ENCODE measurements at places on chromosomes 16 and 17.
A peak's percentile ranks its signal among the peaks of the same experiment; 100 is the strongest.

DNA sequence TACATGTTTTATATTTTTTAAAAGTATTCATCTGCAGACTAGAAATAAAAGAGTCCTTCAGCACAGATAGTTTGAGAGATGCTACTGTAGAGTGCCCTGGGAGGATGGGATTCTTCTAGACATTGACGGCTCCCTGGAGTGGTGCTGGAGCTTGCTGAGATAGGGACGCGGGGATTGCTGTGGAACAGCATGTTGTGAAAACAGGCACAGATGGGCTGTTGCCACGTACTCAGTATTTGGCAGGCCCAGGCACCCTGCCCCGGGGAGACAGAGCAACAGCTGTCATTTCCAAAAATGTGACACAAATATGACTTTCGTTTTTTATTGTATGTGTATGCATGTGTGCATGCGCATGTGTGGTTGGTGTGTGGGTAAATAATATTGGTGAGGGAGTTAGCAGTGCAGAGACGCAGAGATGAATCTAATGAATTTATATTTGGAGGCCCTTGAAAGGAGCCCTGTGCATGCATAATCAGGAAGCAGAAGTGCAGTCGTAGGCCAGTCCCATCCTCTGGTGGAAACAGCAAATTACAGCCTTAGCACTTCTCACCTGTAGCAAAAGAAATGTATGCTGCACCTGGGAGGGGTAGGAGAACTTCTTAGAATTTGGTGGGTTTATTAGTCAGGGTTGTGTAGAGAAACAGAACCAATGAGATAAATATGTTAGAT, 6.2 kb upstream of the ABCA8 start:
- DNase-seq: no peak

DNA sequence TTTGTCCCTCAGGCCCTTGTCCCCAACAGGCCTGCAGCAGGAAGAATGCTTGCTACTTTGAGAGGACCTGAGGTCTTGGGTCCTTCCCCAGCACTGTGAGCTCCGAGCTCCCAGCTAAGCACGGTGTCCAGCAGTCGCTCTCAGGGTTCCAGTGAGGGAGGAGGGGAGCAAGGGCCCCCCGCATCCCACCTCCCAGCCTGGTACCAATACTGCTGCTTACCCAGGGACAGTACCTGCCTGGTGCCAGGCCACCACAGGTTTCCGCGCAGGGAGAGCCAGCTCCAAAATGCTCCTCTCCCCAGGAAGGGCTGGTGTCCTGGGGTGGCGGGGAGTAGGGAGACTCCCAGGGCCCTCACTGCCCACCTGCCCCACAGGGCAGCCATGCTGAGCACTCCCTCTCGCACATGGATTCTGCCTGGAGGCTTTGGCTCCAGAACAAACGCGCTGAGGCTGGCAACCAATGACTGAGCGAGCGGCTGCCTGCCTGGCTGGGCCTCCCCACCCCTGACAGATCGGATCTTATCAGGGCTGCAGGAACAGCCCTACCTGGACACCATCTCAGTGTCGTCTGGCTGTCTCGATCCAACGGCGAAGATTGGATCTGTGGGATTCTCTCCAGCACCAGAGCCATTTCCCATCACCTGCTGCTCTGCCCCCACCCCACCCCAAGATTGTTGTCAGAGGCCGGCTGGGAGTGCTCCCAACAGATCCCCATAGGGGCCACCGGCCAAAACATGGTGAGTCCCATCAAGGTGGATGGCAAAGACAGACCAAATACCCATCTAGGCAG, 2.4 kb downstream of the DOK4 start:
- no peak for DNase-seq

DNA sequence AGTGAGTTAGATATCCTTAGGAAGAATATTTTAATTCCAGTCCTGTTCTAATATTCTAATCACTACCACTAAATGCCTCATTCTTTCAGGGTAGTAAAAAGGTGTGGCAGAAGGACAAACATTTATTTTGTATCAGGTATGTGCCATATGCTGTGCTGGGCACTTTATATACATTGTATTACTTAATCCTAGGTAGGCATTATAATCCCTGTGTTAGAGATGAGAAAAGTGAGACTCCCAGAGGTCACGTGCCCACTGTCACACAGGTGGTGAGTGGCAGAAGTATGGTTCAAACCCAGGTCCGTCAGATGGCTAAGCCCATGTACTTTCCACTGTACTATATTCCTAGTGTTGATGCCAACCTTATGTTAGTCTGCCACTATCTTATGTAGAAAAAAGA, 104.7 kb upstream of the NOG start:
- no peak for DNase-seq

GRCh38 chr17:31508288-31509094, 117.0 kb downstream of the RAB11FIP4 start:
- DNase-seq: no peak

DNA sequence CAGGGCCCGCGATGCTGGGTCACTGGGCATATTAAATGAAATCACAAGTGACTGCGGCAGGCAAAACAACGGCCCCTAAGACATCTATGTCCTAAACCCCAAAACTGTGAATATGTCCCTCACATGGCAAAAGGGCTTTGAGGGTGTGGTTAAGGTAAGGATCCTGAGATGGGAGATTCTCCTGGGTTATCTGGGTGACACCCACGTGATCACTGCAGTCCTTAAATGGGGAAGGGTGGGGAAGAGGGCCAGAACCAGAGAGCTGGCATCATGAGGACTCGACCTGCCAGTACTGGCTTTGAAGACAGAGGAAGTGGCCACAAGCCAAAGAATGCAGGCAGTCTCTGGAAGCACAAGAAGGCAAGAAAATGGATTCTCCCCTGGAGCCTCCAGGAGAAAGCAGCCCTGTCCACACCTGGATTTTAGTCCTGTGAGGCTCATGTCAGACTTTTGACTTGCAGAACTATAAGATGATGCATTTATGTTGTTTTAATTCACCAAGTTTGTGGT, 12.5 kb downstream of the COTL1 start:
- no peak for DNase-seq

GRCh38 chr16:53433930-53434376, 318 bp upstream of the RBL2 start:
- no peak for DNase-seq

DNA sequence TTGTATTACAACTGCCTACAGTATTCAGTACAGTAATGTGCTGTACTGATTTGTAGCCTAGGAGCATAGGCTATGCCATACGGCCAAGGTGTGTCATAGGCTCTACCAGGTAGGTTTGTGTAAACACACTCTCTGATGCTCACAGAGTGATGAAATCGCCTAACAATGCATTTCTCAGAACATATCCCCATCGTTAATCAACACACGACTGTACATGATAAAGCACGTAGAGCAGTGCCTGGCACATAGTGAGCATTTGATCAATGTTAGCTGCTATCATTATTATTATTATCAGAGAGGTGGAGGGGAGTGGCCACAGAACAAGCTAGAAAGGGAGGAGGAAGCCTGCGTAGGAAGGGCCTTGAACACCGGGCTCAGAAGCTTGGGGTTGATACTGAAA, 81.1 kb upstream of the LHX1 start:
- DNase-seq: no peak

DNA sequence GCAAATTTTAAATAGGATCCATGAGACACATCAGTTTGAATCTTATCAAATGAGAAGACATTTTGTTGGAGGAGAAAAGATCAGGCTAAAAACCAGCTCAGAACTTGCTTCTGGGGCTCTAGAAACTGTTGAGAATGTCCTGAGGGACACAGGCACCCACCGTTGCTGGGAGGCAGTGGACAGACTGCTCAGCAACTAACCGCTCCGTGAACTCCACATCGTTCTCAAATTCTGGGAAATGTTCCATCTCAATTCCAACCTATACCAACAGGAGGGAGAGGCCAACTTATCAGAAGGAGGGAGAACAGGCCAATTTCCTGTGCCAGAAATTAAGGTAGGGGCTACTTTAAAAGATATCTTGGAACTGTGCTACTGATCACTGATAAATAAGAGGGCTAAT, 8.3 kb downstream of the TAT start:
- peak; percentile 15 for DNase-seq

GRCh38 chr17:47834756-47835155, 3.3 kb downstream of the LRRC46 start:
- DNase-seq: no peak

DNA sequence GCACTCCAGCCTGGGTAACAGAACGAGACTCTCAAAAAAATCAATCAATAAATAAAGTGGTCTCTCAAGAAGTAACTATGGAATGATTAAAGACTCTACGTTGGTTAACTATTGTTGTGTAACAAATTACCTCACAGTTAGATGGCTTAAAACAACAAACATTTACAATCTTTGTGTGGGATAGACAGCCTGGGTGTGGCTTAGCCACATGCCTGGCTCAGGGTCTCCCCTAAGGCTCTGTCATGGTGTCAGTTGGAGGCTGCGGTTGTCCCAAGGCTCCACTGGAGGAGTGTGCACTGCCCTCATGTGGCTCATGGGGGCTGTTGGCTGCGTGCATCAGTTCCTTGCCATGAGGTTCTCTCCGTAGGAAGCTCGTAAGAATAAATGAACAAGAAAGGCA, 294.5 kb downstream of the SNX29 start:
- DNase-seq: no peak

DNA sequence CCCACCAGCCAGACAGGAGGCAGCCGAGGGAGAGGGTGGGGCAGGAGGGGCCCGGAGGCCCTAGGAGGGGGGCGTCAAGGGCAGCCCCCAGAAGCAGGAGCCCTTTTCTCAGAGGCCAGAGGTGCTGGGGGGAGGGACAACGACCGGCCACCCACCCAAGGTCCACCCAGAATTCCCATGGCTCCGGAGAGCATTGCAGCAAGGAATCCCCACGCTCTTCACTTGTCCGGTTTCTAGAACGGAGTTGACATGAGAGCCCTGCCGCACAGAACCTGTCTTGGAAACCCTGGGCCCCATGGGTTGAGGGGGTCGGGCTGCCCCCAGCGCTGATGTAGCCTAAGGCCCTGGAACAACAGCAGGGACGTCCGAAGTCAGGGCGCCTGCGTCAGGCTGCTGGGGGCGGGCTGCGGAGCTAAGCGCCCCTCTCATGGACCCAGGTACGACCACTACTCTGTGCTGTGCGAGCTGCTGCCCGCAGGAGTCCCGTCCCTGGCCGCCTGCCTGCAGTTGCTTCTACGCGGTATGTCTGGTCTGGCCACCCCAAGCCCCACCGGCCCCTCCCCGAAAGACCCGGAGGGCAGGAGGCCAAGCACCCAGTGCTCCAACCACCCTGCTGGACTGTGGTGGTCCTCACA, 11.2 kb downstream of the CYBC1 start:
- DNase-seq: no peak

DNA sequence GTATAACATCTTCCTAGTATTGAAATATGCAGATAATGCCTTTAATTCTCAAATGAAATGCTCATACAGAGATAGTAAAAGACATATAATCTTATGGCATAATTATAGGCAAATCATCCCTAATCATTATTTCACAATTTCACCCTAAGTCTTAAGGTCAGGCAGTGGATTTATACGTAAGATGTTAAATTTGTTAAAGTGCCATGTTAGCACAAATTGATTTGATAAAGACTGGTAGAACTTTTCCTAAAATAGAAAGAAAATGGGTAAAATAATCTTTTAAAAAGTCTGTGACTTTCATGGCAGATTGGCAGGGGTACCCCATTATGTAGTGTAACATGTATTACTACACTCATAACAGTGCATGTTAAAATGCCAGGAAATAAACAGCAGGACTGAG, 1092.7 kb upstream of the GOT2 start:
- no peak for DNase-seq

Measured in astrocyte of the cerebellum (primary cell).